ENCODE measurements at places on chromosomes 7 and 10.

- peak; percentile 43 for DNase-seq
These were observed 154.3 kb downstream of the ELAPOR2 start for GRCh38 chr7:86904949-86905834.

- peak; percentile 65 for DNase-seq
These were observed 158.8 kb downstream of the NXPH1 start for GRCh38 chr7:8592167-8592566.

DNA sequence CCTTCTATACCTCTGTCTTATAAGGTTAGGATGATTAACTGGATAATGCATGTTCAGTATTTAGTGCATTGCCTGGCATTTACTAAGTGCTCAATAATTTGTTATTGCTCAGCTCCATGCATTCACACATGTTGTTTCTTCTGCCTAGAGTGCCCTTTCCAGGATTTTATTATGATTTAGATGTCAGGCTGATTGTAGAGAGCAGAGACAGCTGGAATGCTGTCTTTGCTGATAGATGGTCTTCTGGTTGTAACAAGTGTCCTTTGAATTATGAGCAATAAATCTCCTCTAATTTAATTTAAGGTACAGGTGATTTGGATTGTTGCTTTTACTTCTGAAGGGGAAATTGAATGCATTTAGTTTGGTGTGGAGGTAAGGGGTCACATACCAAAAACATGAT, 548.0 kb downstream of the MAGI2 start:
- DNase-seq: no peak

- DNase-seq: no peak
These were observed 186.2 kb downstream of the CFTR start for GRCh38 chr7:117666031-117666430.

GRCh38 chr7:95772298-95772770, at the start of gene DYNC1I1:
DYNC1I1 (plus strand) TSS chr7:95772554; CDS start chr7:95804730, 32,176 bp downstream.
- DNase-seq: peak; percentile 78

- DNase-seq: no peak
These were observed 93.2 kb downstream of the AKR1D1 start for GRCh38 chr7:138169441-138169851.

GRCh38 chr7:144437370-144438191, 34.1 kb upstream of the NOBOX start:
- peak; percentile 83 for DNase-seq

DNA sequence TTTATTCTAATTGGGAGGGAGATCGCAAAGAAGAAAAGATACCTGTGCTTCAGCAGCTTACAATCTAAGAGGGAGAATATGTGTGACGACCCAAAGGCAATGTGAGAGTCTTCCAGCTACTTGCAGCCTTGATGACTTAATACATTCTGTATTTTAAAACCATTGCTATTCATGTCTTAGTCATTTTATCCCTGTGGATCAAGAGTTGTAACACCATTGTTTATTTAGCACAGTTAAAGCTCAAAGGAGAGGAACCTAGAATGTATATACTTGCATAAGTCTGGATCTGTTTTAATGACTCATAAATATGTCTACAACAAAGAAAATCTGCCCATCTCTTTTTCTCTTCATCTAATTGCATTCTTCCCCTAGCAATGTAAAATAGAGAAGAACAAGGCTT, 117.9 kb upstream of the DLX6 start:
- DNase-seq: no peak

DNA sequence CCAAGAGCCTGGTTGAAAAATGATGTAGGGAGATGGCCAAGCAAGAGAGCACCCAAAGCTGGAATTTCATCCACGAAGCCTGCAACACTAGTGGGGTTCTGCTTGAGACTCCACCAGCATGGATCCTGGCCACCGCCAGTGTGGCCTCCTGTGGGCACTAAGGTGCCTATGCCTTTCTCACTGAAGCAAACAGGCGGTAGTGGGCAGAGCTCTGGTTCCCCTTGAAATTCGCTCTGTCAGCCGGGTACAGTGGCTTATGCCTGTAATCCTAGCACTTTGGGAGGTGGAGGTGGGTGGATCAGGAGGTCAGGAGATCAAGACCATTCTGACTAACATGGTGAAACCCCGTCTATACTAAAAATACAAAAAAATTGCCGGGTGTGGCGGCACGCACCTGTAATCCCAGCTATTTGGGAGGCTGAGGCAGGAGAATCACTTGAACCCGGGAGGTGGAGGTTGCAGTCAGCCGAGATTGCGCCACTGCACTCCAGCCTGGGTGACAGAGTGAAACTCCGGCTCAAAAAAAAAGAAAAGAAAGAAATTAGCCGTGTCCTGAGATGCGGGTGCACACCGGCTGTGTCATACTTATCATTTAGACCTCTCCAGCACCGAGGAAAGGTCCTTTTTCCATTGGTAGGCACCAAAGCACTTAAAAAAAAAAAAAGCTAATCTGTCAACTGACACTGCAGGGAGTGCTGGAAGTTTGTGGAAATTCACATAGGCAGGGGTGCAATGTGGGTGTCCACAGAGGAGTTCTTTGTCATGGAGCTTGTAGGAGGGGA, 28.3 kb downstream of the CCM2 start:
- DNase-seq: no peak

- no peak for DNase-seq
These were observed 87.1 kb downstream of the KAT6B start for GRCh38 chr10:74913377-74913979.

DNA sequence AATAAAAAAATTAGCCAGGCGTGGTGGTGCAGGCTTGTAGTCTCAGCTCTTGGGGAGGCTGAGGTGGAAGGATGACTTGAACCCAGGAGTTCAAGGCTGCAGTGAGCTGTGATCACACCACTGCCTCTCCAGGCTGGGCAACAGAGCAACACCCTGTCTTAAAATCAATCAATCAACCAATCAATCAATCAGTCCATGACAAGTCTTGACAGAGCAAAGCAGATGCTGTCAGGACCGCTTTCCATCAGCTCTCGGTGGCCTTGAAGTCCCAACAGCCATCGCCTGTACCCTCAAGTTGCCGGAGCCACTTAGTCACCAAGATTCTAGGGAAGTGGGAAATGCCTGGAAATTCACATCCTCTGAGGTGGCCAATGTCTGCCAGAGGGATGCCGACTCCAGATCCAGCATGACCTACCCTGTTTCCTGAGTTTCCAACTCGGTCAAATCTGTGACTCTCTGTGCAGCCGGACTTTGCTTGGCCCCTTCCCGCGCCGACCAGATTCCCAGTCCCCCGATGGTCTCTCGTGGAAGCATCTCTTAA, 871 bp upstream of the CCL24 start:
- no peak for DNase-seq

DNA sequence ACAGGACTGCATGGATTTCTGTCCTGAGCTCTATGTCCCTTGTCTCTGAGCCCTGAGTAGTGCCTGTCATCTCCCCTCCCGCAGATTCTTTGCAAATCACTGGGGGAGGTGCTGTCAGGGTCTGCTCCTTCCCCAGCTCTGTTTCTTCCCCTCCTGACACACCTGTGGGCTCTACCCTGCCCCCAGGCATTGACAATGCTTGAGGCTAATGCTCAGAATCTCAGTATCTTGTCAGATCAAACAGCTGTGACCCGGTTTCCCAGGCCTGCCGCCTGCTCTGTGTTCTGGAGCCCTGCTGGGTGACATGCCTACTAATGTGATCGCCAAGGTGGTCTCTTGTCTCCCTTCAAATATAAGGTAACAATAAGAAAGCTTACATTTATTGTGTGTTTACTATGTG, 209.0 kb downstream of the POU6F2 start:
- DNase-seq: no peak

DNA sequence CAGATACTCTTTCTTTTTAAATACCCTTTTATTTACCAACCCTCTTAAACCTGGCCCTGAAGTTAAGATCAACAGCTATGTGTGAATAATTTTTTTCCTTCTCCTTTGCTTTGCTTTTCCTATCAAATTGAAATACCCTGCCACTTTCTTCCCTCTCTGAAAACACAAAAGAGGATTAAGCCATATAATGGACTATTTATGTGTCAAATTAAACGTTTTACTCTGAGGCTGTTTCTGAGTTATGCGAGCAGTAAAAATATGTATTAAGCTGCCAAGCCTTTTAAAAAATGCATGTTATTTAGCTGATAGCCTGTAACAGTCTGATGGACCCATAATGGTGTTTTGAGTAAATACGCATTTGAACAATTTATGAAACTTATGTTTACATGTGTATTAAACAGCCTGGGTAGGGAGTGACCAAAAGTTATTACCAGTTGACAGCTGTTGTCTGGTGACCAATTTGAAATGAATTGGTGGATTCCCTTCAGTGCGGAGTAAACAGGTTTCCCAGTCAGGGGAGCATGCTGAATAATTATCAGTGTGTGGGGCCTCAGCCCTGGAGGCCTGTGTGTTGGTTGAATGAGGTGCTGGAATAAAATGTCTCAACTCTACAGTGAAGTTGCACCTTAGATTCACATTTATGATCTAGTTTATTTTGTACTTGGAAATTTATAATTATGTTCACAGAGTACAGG, 89.6 kb downstream of the AUTS2 start:
- peak; percentile 94 for DNase-seq

- DNase-seq: no peak
These were observed 5.0 kb downstream of the NRF1 start for GRCh38 chr7:129616530-129616929.

DNA sequence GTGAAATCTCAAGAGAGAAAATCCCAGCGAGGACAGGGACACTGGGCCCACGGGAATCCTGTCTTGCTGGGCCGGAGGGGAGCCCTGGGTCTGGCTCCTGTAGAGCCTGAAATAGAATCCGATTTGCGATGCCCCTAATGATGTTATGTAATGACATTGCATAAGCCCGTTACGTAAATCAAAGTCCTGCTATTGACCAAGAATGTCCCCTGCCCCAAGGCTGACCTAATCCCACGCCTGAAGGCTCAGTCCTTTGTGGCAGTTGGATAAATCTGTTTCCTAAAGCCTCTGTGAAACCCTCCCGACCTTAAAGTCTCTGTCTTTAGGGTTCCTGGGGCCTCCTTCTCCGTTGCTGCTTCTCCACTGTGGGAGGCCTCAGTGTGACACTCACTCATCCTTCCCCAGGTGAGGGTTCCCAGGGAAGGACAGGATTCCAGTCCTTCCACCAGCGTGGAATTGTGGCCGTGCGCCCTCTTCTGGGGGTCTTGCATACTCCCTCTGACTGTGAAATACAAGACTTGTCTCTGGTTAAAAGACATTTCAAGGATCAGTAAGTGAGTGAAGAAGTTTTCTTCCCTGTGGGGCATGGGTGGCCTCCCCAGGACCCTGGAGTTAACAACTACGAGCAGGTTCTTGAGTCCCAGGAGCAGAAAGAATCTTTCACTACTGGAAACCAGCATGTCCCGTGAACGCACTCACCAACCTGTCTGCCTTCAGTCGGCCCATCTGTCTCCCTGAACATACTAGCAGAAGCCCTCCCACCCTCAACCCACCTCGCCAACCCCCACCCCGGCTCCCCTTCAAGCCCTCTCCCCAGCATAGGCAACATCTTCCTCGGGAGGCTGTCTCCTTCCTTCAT, 19.8 kb downstream of the ZNF467 start:
- DNase-seq: peak; percentile 41

GRCh38 chr7:127786184-127786583, 134.2 kb downstream of the SND1 start:
- no peak for DNase-seq

DNA sequence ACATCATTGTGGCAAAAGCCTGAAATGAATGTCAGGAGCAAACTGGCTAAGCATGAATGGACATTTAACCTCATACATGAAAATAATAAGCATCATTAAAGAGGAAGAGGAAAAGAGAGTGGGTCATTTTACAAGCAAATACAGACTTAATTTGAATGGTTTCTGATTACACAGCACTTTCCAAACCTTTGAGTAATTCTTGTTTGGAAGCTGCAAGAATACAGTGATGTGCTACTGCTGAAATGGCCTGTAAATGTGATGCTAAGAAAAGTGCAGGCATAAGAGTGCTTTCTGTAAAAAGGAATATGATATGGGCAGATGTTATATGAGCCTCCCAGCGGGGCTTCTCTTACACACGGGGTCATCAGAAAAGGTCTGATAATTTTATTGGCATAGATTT, 30.2 kb downstream of the TAS2R16 start:
- no peak for DNase-seq

DNA sequence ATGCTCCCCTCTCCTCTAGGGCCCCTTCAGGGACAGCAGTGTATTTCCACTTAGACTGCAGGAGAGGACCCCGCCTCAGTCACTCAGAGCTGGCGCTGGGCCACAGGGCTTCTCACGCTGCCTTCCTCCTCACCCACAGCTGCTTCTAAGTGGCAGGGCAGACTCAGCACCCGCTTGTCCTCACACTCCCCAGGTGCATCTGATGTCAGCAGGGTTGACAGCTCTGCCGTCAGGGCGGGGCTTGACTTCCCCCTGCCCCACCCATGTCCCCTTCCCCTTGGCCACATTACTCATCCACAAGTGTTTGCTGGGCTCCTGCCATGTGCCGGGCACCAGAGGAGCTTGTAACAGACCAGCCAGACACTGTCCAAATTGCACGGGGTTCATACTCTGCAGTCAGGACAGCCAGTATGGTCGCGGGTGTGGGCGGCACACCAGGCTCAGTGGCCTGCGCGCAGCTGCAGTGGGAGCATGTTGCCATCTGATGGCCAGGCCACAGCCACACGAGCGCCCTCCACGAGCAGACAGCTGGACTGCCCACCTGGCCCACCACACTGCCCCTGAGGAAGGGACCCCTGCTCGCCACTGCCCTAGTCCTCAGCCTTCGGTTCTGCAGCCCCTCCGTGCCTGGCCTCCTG, 29.3 kb upstream of the TTYH3 start:
- DNase-seq: no peak

DNA sequence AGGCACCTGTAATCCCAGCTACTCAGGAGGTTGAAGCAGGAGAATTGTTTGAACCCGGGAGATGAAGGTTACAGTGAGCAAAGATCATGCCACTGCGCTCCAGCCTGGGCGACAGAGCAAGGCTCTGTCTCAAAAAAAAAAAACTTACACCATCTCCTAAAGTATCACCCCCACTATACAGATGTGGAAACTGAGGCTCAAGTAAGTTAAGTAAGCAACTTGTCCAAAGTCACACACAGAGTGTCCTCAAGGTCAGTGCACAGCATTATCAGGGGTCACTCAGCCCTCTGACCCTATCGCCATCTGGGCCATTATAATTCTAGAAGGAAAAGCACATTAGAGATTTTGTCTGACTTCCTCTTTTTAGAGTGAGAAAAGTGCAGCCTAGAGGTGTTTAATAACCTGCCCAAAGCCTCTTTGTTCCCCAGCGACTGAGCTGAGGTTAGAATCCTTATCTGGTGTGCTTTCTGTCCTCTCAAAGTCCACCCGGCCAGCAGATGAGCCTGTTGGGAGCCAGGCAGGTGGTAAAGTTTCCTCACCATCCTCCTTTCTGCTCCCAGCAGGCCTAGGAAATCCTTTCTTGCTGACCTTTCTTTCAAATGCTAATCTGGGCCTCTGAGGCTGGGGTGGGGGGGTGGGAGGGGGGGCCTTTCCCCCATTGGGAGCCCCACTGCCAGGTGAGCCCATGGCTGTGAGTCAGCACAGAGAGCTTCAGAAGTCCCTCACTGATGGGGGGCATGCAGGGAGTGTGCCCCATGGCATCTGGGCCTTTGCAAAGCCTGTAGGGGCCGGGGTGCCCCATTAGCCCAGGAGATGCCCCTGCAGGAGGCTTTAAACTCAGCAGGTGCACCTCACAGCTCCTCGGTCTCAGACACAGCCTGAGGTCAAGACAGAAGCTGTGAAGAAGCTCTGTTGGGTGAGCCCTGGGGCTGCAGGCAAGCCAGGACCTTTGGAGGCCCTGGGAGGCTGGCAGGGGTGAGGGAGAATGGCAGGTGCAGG, 12.0 kb upstream of the KCNMA1 start:
- DNase-seq: no peak

- DNase-seq: no peak
These were observed 545.0 kb downstream of the NRG3 start for GRCh38 chr10:82420001-82420400.

- DNase-seq: no peak
These were observed 219.6 kb downstream of the CACNB2 start for GRCh38 chr10:18359812-18360211.

Measured in NCI-H2081 (cell line).